ENCODE measurements at places on chromosomes 12 and 14.

- DNase-seq: no peak
These were observed 154.2 kb downstream of the PLCZ1 start for GRCh38 chr12:18583655-18584054.

GRCh38 chr14:76924371-76925096 lies 98.3 kb downstream of the LRRC74A start:
- DNase-seq: no peak

DNA sequence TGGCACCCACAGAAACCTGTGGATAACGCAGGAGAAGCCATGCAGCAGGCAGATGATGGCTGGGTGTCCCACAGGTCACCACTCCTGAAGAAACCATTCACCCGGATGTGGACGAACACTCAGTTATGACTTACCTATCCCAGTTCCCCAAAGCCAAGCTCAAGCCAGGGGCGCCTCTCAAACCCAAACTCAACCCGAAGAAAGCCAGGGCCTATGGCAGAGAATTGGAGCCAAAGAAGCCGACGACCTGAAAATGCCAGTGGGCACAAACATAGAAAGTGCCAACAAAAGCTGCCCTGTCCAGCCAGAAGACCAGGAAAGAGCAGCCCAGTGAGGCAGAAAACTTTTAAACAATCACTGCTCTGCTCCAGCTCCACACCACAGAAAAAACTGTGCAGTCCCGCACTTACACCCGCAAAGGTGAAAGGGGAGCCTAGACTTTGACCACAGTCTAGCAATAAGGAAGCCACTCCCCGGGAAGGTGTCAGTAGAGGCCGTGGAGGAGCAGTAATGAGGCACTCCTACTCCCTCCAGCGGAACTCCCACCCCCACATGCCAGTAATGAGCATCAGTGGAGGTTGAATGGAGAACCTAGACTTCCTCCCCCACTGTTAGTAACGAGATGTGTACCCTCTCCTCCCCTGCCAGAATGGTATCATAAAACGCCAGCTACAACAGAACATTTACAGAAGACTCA lies 6.0 kb upstream of the ACVRL1 start:
- DNase-seq: no peak

DNA sequence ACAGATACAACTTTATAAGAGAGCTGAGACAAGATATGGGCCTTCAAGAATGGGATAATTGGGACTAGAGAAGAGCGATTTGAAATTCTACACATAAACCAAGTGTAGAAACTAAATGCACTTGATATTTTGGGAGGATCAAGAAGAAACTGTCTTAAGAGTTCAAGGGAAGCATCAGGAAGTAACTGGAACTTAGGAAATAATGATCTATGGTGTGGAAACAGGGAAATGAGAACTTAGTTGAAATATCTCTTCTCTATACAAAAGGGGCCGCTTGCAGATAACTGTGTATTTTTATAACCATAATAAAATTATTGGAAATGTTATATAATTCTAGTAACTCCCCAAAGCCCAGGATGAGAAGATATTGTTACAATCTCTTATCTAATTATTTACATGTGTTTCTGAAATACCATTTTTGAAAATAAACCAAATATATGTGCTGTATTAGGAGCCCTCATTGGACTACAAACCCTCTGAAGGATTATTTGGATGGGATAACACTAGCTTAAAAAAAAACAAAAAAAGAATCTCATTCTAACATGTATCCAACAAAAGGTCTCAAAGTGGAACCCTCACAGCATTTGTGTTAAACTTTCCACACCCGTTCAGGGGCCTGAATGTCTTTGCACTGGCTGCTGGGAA lies 84.7 kb upstream of the FLRT2 start:
- no peak for DNase-seq

DNA sequence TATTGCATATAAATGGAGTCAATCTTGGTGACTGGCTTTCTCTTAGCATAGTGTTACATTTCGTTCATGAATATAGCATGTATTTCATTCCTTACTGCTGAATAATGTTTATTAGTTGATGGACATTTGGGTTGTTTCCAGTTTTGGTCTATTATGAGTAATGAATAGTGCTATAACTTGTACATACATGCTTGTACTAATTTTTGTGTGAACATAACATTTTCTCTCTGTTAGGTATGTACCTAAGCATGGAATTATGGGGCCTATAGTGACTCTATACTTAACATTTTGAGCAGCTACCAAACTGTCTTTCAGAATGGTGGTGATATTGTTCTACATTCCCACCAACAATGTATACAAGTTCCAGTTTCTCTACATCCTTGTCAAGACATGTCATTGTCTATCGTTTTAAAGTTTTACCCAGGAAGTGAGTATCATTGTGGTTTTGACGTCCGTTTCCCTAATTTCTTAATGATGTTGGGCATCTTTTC lies 23.1 kb downstream of the ATP2A2 start:
- DNase-seq: peak; percentile 39

GRCh38 chr12:52244615-52244994 lies 11.6 kb downstream of the KRT7 start:
- no peak for DNase-seq

DNA sequence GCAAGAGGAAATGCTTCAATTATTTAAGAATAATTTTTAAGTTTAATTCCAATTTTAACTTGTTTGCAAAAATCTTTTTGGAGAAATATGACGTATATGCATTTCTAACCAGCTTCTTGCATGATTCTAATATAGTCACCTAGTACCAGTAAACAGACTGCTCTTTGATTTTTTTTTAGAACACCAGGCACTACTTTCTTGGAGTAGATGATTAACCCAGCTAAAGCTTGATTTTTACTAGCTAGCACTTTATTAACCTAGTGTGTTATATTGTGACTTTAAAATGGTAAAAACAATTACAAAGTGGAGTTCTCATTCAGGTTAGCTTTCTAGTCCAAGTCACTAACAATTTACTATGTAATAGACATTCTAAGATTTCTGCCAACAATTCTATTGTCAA lies 32.6 kb upstream of the FGD4 start:
- no peak for DNase-seq

GRCh38 chr12:26573225-26573909 lies 259.6 kb downstream of the ITPR2 start:
- no peak for DNase-seq

- DNase-seq: peak; percentile 1
These were observed at the start of gene CHGA for GRCh38 chr14:92922883-92923743. Gene CHGA, plus strand, starts transcription at chr14:92923150. Its CDS starts 210 bp downstream, at chr14:92923360.

DNA sequence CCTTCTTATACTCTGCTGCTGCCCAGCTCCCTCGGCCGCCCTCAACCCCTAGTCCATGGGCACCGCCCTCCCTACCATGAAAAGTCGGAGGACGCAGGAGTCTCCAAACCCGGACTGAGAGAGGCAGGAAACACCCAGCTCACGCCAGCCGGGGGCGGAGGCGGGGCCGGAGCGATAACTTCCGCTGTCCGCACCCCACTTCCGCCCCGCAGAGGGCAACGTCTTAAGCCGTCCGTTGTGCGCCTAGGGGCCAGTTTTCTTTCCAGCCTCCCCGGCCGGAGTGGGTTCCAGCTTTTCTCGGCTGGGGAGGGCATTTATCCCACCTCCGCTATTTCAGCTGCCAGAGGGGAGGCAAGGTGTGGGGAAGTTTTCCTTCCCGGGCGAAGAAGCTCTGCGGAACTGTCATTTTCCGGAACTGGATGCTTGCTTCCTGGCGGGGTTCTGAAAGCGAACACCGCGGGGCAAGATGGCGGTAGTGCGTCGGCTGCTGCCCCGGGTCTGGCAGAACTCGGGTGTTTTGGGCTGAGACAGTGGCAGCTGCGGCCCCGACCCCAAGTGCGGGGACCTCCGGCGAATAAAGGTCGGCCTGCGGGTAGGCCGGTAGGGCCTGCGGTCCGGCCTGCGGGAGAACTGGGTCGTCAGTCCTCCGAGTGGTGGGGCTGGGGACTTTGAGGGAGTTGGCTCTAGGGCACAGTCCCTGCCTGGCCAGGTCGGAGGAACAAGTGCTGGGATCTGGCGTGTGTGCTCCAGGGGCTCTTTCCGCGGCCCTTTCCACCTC lies at the start of the genes KCTD10 and UBE3B:
Gene KCTD10 (minus strand): TSS at position 116 of the 778 bp plus-strand sequence. CDS start 38 bp downstream, at position 78.
Gene UBE3B (plus strand): TSS at position 450 of the 778 bp plus-strand sequence. CDS start 5,918 bp downstream, outside the sequence.
- peak; percentile 80 for DNase-seq

DNA sequence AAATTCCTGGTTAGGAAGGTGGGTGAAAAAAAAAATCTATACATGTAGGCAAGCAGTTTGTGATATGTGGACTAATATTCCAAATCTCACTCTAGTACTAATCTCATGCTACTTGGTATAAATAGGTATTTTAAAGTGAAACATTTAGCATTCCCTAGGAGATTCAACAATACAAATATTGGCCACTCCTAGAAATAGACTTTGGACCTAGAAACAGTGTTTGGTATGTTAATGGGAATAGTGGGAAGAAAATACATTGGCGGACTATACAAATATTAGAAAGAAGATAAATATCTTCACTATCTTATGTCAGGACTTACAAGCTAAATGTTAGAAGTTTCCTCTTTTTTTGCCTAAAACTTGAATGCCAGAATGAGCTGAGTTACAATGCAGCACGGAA lies 28.2 kb downstream of the HIGD1C start:
- no peak for DNase-seq

- DNase-seq: no peak
These were observed at the start of gene KRT83 for GRCh38 chr12:52320784-52321400. Gene KRT83, minus strand, starts transcription at chr12:52321398. Its CDS starts 63 bp downstream, at chr12:52321335.

DNA sequence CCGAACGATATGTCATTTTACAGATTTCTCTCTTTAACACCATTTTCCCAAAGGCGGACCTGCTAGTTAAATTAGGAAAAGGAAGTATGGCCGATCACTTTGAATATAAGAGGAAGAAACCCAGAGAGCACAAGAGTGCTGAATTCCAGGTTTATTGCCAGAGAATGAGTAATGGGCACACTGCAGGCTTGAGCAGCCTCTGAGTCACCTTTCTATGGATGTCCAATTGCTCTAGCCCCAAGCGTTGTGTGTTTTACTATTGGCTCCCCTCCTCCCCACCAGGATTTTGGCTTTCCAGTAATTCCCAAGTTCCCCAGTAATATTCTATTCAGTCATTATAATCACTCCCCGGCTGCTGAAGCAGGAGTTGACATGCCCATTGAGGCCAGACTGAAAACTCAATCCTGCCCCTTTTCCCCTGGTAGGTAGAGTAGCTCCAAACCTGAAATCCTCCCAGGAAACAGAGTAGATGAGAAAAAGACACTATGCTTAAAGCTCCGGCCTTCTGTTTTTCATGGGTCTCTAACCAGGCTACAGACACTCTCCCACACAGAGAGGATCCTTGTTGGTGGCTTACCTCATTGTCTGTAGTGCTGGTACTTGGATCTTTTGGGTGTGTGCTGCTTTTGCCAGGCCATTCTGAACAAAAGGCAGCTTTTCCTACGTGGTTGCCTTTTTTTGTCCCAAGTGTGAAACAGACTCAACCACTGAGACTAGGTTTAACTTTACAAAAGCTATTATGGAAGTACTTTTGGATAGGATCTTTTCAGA lies 704.3 kb upstream of the FLRT2 start:
- peak; percentile 22 for DNase-seq

DNA sequence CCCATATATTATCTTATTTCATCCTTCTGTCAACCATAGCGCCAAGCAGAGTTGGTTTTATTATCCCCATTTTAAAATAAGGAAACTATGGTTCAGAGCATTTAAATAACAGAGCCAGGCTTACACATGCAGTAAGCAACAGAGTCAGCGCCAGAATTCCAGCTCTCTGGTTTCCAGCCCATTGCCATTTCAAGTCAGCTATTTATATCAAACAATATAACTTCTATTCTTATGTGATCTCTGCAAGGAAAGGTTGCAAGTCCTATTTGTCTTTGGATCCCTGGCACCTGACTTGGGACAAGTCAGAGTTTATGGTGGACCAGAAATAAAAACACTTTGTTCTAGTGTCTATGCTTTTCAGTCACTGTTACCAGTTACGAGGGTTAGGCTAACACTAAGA lies 174.1 kb upstream of the EEA1 start:
- DNase-seq: no peak

GRCh38 chr14:94885481-94886155 lies 115.7 kb upstream of the GSC start:
- DNase-seq: no peak

GRCh38 chr14:74195623-74196022 lies 43.6 kb upstream of the VSX2 start:
- no peak for DNase-seq
